Activated gamma-delta T cell treated with anti-CD3 and anti-CD28 coated beads, Interleukin-2, amount 50 U/mL, for 16 hours (primary cell): ENCODE measurements at places on chromosomes 5 and 9.

GRCh38 chr9:126298063-126298801, 28.4 kb upstream of the MVB12B start:
- DNase-seq = no peak

DNA sequence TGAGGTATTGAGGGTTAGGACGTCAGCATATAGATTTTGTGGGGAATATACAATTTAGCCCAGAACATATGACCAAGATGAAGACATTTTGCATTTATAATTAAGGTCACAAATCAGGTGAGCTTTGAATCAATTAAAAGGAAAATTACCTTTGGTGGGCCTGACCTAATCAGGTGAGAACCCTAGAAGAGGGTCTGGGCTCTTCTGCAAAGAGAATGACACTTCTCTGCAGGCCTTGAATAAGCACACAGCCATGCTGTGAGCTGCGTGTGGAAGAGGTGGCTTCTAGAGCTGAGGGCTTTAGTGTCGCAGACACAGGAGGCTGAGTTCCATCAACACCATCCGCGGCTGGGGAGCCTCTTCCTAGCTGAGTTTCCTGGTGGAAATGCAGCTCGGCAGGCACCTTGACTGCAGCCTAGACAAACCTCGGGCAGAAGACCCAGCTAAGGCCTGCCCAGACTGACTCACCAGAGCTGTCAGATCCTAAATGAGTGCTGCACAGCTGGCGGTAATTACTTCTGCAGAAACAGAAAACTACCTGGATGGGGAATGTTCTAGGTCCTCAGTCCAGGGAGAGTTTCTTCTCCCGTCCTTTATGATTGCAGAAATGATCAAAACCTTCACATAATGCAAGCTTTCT, 287.5 kb upstream of the IRX1 start:
- no peak for DNase-seq

DNA sequence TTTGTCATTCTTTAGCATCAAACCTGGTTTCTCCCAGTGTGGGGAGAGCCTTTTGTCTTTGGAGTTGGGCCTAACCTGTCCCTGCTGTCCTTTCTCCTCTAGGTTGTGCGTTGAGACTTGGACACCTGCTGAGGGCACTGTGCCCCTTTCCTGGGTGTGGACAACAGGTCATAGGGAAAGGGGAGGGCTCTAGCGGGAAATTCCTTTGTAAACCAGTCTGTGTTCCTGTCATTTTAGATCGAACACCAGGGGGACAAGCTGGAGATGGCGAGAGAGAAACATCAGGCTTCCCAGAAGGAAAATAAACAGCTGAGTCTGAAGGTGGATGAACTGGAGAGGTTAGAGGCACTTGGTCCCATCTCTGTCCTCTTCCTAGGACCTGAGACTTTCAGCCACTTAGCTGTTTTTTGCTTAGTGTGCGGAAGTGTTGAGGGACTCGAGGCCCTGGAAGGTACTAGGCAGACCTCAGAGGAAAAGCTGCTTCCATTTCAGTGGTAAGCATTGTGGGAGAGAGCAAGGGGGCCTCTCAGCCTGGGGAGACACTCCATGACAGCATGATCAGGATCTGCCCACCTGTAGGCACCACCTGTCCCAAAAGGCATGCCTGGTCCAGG, 8.6 kb upstream of the GLE1 start:
- no peak for DNase-seq

- DNase-seq = no peak
Measured at GRCh38 chr9:28616310-28616709, 1043.0 kb upstream of the C9orf72 start.

GRCh38 chr9:426976-427375, 212.3 kb downstream of the DOCK8 start:
- no peak for DNase-seq
